ENCODE measurements at places on chromosomes 6 and 20.

GRCh38 chr6:90370493-90370959 lies 73.9 kb upstream of the BACH2 start:
- H3K27me3 ChIP-seq = no peaks in the 10 kb centered on the region
- H3K27ac ChIP-seq = no peak overlapping the region
- no peak overlapping the region for H3K4me3 ChIP-seq
- H3K36me3 ChIP-seq = no peaks in the 10 kb centered on the region
- H3K4me1 ChIP-seq = peaks cover 3% of the 10 kb centered on the region

DNA sequence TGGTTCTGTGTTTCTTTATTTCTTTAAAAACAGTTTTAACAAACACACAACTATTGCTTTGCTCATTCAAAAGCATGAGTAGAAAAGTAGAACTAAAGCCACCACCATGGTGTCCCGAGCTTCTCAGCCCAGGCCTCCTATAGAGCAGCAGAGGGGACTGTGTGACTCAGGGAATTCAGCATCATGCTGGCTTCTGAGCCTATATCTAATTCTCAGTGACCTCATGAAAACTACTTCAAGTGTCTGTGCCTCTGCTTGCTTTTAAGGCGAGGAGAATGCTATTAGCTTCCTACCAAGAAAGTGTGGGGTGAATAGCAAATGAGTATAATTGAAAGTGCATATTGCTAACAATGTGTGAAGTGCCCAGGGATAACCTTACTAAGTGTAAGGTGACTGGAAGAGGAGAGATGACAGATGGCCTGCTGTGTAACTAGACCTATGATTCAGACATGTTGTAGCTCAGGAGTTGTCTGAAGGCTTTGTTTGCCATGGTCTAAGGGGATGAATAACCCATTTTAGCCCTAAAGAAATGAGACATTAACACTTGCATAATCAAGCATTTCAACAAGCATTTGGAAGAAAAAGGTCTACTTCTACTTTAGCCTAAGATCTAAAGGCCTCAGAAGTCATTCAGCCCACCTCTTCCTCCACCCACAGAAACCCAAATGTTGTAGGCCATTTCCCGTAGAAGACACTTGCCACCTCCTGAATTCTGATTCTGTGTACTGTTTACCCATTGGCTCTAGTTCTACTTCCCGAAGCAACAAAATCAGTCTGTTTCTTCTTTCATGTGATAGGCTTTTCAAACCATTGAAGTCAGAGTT lies 121.5 kb upstream of the ARG1 start:
- no peak for DNase-seq
- no peak overlapping the region for H3K27ac ChIP-seq
- no peaks in the 10 kb centered on the region for H3K27me3 ChIP-seq
- H3K4me1 ChIP-seq = no peaks in the 10 kb centered on the region
- H3K4me3 ChIP-seq = no peak overlapping the region
- H3K36me3 ChIP-seq = no peaks in the 10 kb centered on the region

DNA sequence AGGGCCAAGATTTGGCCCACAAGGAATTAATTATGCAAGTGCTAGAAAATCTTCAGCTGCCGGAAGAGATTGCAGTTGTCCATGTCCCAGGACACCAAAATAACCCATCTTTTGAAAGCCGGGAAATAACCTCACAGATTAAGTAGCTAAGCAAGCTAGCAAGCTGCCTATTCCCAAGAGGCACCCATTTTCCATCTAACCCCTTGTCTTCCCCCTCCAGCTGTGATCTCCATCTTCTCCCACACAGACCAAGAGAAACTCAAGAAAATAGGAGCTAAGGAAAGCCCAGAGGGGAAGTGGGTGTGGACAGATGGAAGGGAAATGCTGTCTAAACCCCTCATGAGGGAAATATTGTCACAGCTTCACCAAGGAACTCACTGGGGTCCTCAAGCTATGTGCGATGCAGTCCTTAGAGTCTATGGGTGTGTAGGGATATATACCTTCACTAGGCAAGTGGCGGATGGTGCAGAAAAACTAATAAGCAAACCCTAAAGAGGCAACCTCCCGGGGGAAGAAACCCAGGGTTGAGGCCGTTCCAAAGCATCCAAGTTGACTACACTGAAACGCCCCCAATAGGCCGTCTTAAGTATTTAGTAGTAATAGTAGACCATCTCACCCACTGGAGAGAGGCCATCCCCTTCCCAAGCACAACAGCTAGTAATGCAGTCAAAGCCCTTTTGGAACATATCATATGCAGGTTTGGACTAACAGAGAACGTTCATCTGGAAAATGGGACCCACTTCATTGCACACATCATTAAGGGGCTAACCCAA lies 64.3 kb upstream of the PRSS16 start:
- H3K4me1 ChIP-seq = no peaks in the 10 kb centered on the region
- no peak for DNase-seq
- no peaks in the 10 kb centered on the region for H3K36me3 ChIP-seq
- no peaks in the 10 kb centered on the region for H3K27me3 ChIP-seq
- no peak overlapping the region for H3K27ac ChIP-seq
- H3K4me3 ChIP-seq = no peak overlapping the region

GRCh38 chr6:34806738-34807453 lies 15.0 kb downstream of the BLTP3A start:
- no peak for DNase-seq
- no peaks in the 10 kb centered on the region for H3K4me1 ChIP-seq
- no peak overlapping the region for H3K4me3 ChIP-seq
- no peak overlapping the region for H3K27ac ChIP-seq

DNA sequence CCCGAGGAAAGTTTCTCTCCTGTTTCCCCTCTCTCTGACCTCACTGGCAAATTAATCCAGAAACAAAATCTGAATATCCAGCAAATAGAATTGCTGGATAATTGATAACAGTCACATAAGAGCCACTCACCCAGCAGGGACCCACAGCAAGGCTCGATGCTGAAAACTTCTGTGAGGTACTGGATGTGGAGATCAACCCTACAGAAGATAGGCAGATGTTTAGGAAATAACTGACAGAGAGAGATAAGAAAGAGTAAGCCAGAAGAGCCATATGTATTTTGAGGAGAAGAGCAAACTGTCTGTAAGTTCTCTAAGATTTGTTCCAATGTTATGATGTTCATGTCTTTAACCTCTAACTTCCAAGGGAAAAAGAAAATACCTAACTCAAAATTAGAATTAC lies 59.7 kb downstream of the PKHD1 start:
- H3K27me3 ChIP-seq = no peaks in the 10 kb centered on the region
- DNase-seq = no peak
- no peaks in the 10 kb centered on the region for H3K4me1 ChIP-seq

DNA sequence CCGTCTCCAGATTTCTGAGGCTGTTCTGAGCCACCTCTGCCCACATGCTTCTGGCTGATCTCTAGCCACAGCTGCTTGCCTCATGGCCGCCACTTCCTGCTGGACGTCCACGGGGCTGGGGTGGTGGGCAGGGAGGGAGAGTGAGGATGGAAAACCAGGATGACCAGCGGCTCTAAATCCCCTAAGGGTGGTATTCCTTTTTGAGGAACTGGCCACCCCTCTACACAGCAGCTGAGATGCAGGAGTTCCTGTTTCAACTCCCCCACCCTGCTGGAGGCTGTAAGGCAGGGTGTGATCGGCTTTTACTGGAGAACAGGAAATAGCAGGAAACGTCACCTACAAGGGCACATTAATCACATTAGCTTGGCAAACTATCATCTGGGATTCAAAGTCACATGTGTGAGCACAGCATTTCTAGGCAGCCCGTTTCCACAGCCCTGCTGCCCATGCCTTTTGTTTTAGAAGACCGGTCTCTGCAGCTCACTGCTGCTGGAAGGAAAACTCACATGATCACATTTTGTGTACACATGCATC lies 181.6 kb upstream of the ECI2 start:
- H3K27me3 ChIP-seq = no peaks in the 10 kb centered on the region
- no peaks in the 10 kb centered on the region for H3K36me3 ChIP-seq
- no peaks in the 10 kb centered on the region for H3K4me1 ChIP-seq
- no peak for DNase-seq
- no peak overlapping the region for H3K4me3 ChIP-seq
- H3K27ac ChIP-seq = peak overlapping the region; percentile 78

DNA sequence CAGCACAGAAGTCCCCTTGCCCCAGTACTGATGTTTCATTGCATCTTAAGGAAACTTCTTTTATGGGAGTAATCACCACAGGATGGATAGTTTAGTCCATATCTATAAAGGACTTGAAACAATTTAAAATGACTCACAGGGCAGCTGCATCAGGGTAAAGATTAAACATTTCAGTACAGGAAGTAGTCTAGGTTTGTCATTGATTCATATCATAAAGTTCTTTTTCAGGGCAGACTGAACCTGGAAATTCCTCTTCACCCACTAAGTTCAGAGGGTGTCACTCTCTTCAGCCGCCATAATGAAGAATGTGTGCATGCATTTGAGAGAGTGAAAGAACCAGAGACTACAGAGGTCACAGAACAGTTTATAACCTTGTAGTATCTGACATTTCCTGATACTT lies 296.3 kb upstream of the JAG1 start:
- no peaks in the 10 kb centered on the region for H3K4me1 ChIP-seq
- no peaks in the 10 kb centered on the region for H3K36me3 ChIP-seq
- no peak overlapping the region for H3K27ac ChIP-seq

DNA sequence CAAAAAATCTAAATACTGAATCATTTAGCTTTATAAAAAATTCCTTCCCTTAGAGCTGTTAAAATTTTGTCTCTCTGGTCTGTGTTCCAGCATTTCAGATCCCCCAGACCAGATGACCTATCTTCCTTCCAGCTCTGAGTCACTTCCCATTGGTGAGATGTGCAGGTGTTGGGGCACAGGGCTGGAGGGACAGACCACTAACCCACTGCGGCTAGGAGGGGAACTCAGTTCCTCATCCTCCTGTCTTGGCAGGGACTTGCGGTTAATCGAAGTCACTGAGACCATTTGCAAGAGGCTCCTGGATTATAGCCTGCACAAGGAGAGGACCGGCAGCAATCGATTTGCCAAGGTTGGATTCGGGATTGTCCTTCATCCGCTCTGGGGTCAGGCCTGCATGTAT lies 6.0 kb downstream of the CNPY3 start:
- H3K27ac ChIP-seq = no peak overlapping the region
- no peak overlapping the region for H3K4me3 ChIP-seq
- peaks cover 5% of the 10 kb centered on the region for H3K4me1 ChIP-seq
- H3K27me3 ChIP-seq = no peaks in the 10 kb centered on the region

- H3K27me3 ChIP-seq = no peaks in the 10 kb centered on the region
- H3K4me1 ChIP-seq = no peaks in the 10 kb centered on the region
- no peak overlapping the region for H3K27ac ChIP-seq
- H3K36me3 ChIP-seq = no peaks in the 10 kb centered on the region
- H3K4me3 ChIP-seq = no peak overlapping the region
These were observed 119.8 kb upstream of the QKI start for GRCh38 chr6:163294734-163295133.

GRCh38 chr6:35454391-35455110 lies 2.4 kb downstream of the FANCE start:
- no peaks in the 10 kb centered on the region for H3K4me1 ChIP-seq
- H3K27me3 ChIP-seq = no peaks in the 10 kb centered on the region
- no peaks in the 10 kb centered on the region for H3K36me3 ChIP-seq
- peak overlapping the region; percentile 73 for H3K4me3 ChIP-seq
- DNase-seq = no peak

GRCh38 chr6:41039060-41039998 lies at the start of gene UNC5CL:
Gene UNC5CL, minus strand, starts transcription at chr6:41039221. Its CDS starts 4,147 bp downstream, at chr6:41035074.
- H3K4me1 ChIP-seq = no peaks in the 10 kb centered on the region
- no peak for DNase-seq
- no peaks in the 10 kb centered on the region for H3K27me3 ChIP-seq
- H3K4me3 ChIP-seq = no peak within 1 kb of the TSS
- no peaks in the 10 kb centered on the region for H3K36me3 ChIP-seq

DNA sequence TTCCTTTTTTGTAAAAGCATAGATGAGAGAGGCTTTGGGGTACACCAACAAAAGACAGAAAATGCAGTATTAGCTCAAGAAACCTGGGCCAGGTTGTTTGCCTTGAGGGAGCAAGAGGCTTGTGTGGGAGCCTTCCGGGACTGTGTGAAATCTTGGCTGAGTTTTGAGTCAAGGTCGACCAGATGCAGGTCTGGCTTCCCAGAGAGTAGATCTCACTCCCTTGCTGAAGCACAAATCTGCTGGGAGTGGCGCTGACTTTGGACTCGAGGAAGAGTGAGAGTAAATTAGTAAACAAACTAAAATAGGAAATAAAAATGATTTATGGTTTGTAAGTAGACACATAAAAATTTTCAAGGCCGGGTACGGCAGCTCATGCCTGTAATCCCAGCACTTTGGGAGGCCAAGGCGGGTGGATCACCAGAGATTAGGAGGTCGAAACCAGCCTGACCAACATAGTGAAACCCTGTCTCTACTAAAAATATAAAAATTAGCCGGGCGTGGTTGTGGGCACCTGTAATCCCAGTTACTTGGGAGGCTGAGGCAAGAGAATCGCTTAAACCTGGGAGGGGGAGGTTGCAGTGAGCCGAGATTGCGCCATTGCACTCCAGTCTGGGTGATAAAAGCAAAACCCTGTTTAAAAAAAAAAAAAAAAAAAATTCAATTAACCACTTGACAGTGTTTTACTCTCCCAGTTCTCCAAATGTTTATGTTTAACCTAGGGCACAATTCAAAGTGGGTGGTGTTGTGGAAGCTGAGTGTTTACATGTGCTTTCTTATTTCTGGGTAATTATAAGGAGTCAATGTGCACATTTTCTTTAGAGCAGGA lies 27.7 kb upstream of the EDN1 start:
- no peaks in the 10 kb centered on the region for H3K4me1 ChIP-seq
- no peak overlapping the region for H3K4me3 ChIP-seq

DNA sequence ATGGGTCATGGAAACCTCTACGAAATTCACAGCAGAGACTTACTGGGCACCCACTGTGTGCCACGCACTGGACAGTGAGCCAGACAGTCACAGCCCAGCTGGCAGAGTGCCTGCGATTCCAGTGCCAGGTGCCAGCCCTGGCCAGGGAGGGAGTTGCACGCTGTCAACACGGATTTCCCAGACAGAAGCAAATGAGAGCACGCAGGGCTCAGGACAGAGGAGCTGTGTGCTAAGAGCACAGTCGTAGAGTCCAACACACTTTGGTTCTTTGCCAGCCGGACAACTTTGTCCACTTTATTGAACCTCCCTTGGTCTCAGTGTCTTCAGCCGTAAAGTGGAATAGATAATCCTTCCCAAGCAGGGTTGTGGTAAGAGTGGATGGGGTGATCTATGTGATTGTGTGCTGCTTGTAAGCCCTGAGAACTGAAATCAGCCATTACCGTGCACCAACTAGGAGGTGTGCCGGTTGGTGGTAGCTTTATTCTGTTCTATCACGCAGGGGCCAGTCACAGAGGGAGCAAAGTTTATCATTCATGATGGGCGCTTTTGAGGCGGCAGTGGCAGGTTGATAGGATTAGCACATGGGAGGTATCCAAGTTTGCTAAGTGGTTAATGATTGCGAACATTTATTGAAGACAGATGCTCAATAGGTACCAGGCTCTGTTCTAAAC lies 40.6 kb downstream of the SIRPA start:
- no peaks in the 10 kb centered on the region for H3K36me3 ChIP-seq
- H3K4me1 ChIP-seq = no peaks in the 10 kb centered on the region
- H3K27ac ChIP-seq = peak overlapping the region; percentile 76
- no peak overlapping the region for H3K4me3 ChIP-seq
- H3K27me3 ChIP-seq = no peaks in the 10 kb centered on the region

- DNase-seq = no peak
- no peak overlapping the region for H3K27ac ChIP-seq
- H3K4me3 ChIP-seq = no peak overlapping the region
- H3K4me1 ChIP-seq = peaks cover 6% of the 10 kb centered on the region
- H3K27me3 ChIP-seq = peaks cover 86% of the 10 kb centered on the region
- no peaks in the 10 kb centered on the region for H3K36me3 ChIP-seq
These were observed 6.2 kb downstream of the NKX2-2 start for GRCh38 chr20:21507400-21508229.

GRCh38 chr20:63068711-63069367 lies 62.1 kb upstream of the BHLHE23 start:
- no peaks in the 10 kb centered on the region for H3K36me3 ChIP-seq
- no peak overlapping the region for H3K27ac ChIP-seq
- H3K27me3 ChIP-seq = peaks cover 8% of the 10 kb centered on the region

GRCh38 chr20:38870733-38871559 lies 55.3 kb upstream of the FAM83D start:
- no peaks in the 10 kb centered on the region for H3K4me1 ChIP-seq
- H3K27ac ChIP-seq = no peak overlapping the region
- H3K27me3 ChIP-seq = peaks cover 16% of the 10 kb centered on the region
- DNase-seq = no peak

Measured in breast epithelium (tissue), 4 donors.